Progenitor cell of endocrine pancreas (in vitro differentiated cells): ENCODE measurements at places on chromosomes 3 and 15. TPM values are rescaled to one million over a fixed set of nuclear protein-coding genes. Genes with fewer than 3 reads are reported as not detected.

GRCh38 chr3:117017135-117017894 is 307.7 kb downstream of the TUSC7 start:
- peaks cover 6% of the 10 kb centered on the region for H3K27me3 ChIP-seq
- no peak for DNase-seq
- no peaks in the 10 kb centered on the region for H3K36me3 ChIP-seq

DNA sequence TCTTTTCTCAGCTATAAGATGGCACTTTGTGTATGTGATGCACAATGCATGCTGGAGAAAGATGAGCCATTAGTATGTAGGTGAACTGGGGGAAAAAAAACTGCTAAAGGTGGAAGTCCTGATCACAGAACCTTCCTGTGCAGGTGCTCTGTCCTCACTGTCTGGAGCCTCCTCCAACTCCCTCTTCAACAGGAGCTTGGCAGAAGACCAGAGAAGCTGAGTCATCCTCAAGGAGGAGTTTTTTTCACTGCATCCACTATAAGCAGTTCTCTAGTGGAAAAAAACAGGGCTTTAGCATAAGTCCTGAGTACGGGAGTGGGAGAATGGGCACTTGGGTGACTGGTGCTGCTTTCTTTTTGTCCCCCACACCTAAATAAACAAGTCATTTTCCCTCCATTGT is 168.4 kb upstream of the CADPS start:
- no peak overlapping the region for H3K27ac ChIP-seq
- no peak for DNase-seq
- H3K4me3 ChIP-seq, result no peak overlapping the region
- H3K36me3 ChIP-seq, result no peaks in the 10 kb centered on the region
- H3K4me1 ChIP-seq, result peaks cover 6% of the 10 kb centered on the region

Gene TNFSF10
- 0.36 and 0.72 TPM in 2 replicates for total RNA-seq

GRCh38 chr3:21055015-21055414 is 696.0 kb downstream of the ZNF385D start:
- H3K27ac ChIP-seq, result no peak overlapping the region
- no peak overlapping the region for H3K4me3 ChIP-seq
- H3K36me3 ChIP-seq, result no peaks in the 10 kb centered on the region

Gene ITGA11
- total RNA-seq, result not detected in 2 replicates

Gene MORC1
- not detected in 2 replicates for total RNA-seq

Gene SLC6A20
- total RNA-seq, result not detected in 2 replicates

DNA sequence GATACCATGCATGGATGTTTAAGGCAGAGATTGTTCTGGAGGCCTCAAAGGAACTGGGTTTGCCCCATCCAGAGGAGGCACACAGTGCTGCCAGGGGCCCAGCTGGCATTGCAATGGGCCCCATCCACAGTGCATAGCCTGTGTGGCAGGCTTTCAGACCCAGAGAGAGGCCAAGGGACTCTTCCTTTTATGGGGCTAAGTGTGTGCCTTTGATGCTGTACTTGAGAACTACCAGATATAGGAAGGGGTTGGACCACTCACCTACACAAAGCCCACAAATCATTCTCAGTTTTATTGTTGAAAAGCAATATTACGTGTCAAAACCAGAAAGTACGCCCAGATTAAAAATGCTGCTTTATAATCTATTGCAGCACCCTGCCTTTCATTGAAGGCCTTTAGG is 134.9 kb downstream of the EPHB1 start:
- H3K4me3 ChIP-seq, result no peak overlapping the region
- H3K27ac ChIP-seq, result no peak overlapping the region
- DNase-seq, result no peak
- H3K4me1 ChIP-seq, result peaks cover 8% of the 10 kb centered on the region
- peaks cover 26% of the 10 kb centered on the region for H3K27me3 ChIP-seq
- H3K36me3 ChIP-seq, result no peaks in the 10 kb centered on the region

Gene GOLGA8R
- 0.31 and 0.55 TPM in 2 replicates for total RNA-seq

DNA sequence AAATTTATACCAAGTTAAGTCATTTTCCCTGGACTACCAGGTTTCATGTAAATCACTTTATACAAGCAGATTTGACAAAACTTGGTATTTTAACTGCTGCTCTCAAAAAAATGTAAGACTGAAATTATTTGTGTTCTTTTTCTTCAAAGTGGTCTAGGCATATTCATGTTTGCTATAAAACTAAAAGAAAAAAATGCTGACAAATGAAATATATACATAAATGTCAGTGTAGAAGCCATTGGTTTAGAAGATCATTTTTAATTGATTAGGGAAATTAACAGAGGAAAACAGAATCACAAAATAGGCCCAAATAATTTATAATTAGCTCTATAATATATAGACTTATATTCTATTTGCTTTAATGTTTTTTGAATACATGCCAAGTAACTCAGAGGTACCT is 523.2 kb downstream of the RBMS3 start:
- no peak overlapping the region for H3K27ac ChIP-seq
- peaks cover 14% of the 10 kb centered on the region for H3K4me1 ChIP-seq

GRCh38 chr3:132720228-132720627 is 2.0 kb downstream of the NPHP3 start:
- no peak for DNase-seq
- H3K4me3 ChIP-seq, result peak overlapping the region; percentile 90
- H3K4me1 ChIP-seq, result peaks cover 16% of the 10 kb centered on the region
- H3K27me3 ChIP-seq, result no peaks in the 10 kb centered on the region
- H3K27ac ChIP-seq, result peak overlapping the region; percentile 3

Gene ADGRG7
- total RNA-seq, result 1.3 and 1.4 TPM in 2 replicates

- no peak overlapping the region for H3K4me3 ChIP-seq
- no peaks in the 10 kb centered on the region for H3K4me1 ChIP-seq
- H3K36me3 ChIP-seq, result no peaks in the 10 kb centered on the region
Measured at GRCh38 chr15:77907824-77908751, 169.4 kb downstream of the TBC1D2B start.

- H3K4me1 ChIP-seq, result peaks cover 7% of the 10 kb centered on the region
- no peaks in the 10 kb centered on the region for H3K27me3 ChIP-seq
- DNase-seq, result no peak
- H3K4me3 ChIP-seq, result no peak overlapping the region
Measured at GRCh38 chr3:175526191-175526590, 667.1 kb downstream of the NAALADL2 start.
